ENCODE measurements at places on chromosomes 6 and 20.
A peak's percentile ranks its signal among the peaks of the same experiment; 100 is the strongest.

DNA sequence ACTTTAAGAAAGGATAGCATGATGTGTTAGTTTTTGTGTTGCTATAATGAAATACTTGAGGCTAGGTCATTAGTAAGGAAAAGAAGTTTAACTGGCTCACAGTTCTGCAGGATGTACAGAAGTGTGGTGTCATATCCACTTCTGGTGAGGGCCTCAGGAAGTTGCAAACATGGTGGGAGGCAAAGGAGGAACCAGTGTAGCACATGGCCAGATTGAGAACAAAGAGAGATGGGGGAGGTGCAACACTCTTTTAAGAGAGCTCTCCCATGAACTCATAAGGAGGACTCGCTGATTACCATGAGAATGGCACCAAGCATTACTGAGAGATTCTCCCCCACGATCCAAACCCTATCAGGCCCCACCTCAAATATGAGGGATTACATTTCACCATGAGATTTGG is 265.4 kb downstream of the RIMS1 start:
- DNase-seq: no peak

- no peak for DNase-seq
Measured at GRCh38 chr6:52661551-52661950, 9.4 kb upstream of the TMEM14A start.

DNA sequence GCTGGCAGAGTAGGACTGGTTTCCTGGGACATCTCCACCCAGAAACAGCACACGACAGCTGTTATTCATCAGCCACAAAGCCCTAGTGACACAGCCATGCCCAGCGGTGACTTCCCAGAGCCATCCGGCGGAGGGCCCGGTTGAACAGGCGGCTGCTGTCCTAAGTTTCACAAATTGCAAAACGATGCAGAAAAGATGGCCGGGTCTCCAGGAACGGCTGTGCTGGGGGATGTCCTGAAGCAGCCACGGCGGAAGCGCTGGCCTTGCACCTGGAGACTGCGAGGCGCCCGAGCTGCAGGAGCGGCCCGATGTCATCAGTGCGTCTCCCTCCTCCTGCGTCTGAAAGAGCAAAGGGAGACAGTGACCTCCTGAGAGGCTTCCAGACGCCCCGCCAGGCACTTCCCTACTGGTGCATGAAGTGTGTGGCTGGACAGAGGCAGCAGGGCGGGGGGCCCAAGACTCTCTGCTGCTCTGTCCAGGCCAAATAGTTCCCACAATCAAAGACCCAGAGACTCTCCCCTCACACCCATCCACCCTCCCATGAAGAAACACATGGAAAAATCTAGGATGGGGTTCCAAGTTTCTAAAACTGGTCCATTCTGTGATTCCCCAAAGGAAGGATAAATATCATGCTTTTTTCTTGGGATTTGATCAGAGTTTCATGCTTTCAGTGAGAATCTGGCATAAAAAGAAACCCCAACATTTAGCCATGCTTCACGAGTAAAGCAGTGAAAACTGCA is 44.0 kb downstream of the SSR1 start:
- no peak for DNase-seq

DNA sequence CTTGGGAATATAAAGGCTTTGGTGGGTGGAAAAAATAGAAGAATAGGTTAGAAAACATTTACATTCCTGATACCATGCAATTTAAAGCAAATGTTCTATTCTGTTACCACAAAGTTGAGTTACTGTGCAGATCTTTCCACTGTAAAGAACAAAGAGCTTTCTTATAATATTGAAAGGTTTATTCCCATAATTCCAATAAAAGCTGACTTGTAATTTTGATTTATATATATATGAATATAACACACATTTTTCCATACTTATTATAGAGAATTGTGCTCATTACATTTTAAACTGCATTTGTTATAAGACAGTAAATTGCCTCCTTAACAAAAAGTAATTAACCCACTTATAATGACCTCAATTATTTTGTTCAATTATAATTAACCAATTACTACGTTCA is 135.9 kb downstream of the RNASET2 start:
- no peak for DNase-seq

GRCh38 chr6:106097411-106098231 is 11.5 kb downstream of the PRDM1 start:
- peak; percentile 17 for DNase-seq

DNA sequence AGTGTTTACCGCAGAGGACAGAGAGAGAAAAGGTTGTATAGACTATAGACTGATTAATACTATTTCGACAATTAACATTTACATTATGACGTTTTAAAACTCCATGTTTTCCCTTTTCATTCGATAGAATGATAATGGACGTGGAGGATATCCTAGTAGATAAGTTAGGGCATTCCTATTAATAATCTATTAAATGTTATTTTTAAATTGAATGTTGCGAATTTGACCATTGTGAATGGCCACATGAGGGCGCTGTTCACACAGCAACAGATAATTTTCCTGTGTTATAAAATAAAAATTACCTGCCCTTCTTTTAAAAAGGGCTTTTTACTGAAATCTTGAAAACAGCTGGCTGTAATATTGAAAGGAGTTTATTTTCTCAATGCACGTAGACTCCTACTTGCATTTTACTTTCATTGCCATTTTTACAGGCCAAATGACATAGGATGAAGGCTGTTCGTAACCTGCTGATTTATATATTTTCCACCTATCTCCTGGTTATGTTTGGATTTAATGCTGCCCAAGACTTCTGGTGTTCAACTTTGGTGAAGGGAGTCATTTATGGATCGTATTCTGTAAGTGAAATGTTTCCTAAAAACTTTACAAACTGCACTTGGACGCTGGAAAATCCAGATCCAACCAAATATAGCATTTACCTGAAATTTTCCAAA is 3.3 kb downstream of the ADGRB3 start:
- DNase-seq: no peak

- DNase-seq: no peak
Measured at GRCh38 chr6:7045331-7045730, 62.4 kb upstream of the RREB1 start.

GRCh38 chr20:62739581-62740285 is 31.1 kb downstream of the NTSR1 start:
- peak; percentile 25 for DNase-seq

DNA sequence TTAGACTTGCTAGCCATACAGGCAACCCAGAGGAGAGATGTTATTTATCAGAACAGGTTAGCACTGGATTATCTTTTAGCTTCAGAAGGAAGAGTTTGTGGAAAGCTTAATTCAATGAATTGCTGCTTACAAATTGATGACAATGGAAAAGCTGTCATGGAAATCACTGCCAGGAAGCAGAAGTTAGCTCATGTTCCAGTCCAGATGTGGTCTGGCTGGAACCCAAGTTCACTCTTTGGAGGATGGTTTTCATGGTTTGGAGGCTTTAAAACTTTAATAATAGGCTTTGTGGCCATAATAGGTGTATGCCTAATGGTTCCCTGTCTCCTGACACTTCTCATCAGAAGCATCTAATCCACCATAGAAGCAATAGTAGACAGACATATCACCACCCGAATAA is 699.0 kb downstream of the PHF3 start:
- DNase-seq: no peak

GRCh38 chr6:73666393-73666792 is 12.6 kb upstream of the SLC17A5 start:
- no peak for DNase-seq

GRCh38 chr20:23018432-23018831 is 16.7 kb upstream of the SSTR4 start:
- no peak for DNase-seq

DNA sequence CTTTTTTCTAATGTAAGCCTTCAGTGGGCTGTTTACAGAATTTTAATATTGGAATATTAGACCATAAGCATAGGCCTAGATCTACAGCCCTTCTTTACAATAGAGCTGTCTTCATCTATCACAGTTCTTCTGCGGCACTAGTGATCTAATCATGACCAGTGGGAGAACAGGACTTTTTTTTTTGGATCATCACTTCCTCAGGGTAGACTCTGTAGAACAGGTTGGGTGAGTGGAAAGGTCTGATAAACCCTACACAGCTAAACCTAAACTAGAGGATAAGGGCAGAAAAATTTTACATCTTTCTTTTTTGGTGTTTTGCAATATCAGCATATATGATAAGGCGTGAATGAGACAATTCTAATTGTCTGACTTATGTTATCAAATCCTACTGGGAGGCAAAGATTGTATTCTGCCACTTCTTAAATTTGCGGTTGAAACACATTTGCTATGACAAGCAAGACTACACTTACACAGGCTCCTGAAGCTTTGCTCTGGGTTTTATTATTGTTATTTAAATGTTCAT is 52.2 kb downstream of the GOPC start:
- DNase-seq: no peak

GRCh38 chr20:1897965-1898464 is 2.8 kb downstream of the SIRPA start:
- no peak for DNase-seq

- no peak for DNase-seq
Measured at GRCh38 chr20:59605601-59606364, 1.4 kb downstream of the PHACTR3 start.

- no peak for DNase-seq
Measured at GRCh38 chr6:6806844-6807518, 218.5 kb downstream of the LY86 start.

- no peak for DNase-seq
Measured at GRCh38 chr6:75556240-75556639, 45.4 kb upstream of the SENP6 start.

- no peak for DNase-seq
Measured at GRCh38 chr6:152329638-152330448, 307.3 kb downstream of the SYNE1 start.

- no peak for DNase-seq
Measured at GRCh38 chr6:96302991-96303390, 218.6 kb upstream of the UFL1 start.

DNA sequence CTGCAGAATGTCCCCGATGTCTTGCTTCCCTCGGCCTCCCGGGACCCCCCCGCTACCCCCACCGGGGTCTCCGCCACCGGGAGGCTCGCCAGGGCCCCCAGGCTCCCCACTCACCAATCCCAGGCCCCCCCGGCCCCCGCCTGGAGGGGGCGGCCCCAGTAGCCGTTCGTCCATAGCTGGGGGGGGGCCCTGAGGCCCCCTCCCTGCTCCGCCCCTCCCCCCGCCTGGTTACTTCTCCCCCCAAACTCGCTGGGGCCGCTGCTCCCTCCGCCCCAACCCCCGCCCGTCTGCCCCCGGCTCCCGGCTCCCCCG is 304 bp downstream of the PBX2 start:
- no peak for DNase-seq

GRCh38 chr6:113361014-113361645 is 496.0 kb upstream of the MARCKS start:
- DNase-seq: no peak

- DNase-seq: no peak
Measured at GRCh38 chr6:127794405-127794804, 106.5 kb downstream of the THEMIS start.

DNA sequence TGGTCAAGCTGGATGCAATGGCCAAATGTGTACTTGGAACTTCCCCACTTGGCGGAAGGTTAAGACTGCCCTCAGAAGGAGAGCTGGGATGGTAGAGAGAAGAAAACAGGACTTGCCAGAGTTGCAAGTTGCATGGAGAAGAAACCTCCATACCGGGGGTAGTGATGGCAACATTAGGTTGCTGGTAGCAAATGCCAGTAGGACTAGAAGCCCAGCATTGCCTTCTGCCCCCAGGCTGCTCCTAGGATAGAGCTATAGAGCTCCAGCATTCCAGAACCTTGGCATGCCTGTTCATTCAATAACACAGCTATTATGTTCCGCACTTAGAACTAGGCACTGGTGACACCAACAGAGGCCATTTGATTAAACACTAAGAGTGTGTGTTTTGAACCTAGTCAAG is 26.6 kb downstream of the TFEB start:
- no peak for DNase-seq

DNA sequence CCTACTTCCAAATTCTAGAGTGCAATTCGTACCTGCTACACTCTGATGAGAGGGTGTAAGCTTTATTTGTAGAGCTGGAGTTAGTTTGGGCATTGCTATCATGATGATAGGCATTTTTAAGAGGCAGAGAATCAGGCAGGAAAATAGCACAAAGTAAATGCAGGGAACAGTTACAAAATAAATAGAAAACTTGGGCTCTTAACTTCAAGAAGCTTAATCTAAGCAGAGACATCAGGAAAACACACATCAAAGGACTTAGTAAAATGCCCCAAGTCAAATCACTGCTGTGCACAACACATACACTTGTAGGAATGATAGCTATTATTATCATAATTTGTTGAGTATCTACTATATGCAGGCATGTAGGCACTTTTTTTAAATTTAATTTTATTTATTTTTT is 381.2 kb downstream of the CD83 start:
- DNase-seq: no peak

DNA sequence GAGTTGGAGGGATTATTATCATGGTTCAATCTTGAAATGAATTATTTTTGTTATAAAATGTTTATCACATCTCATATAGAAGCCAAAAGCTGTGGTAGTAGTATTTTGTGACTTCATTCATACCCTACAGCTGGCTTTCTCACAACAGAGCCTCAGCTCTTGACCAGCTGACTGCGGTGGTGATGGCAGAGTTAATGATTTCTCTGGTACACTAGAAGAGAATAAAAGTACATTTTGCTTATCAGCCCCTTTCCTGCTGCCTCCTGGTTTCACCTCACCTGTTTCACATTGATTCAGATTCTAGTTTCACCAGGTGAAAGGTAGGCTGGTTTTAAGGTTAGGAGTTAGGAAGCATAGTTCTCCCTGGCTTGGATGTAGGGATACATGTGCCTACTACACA is 55.7 kb downstream of the AFG1L start:
- DNase-seq: no peak

GRCh38 chr6:7060769-7061516 is 46.8 kb upstream of the RREB1 start:
- no peak for DNase-seq

DNA sequence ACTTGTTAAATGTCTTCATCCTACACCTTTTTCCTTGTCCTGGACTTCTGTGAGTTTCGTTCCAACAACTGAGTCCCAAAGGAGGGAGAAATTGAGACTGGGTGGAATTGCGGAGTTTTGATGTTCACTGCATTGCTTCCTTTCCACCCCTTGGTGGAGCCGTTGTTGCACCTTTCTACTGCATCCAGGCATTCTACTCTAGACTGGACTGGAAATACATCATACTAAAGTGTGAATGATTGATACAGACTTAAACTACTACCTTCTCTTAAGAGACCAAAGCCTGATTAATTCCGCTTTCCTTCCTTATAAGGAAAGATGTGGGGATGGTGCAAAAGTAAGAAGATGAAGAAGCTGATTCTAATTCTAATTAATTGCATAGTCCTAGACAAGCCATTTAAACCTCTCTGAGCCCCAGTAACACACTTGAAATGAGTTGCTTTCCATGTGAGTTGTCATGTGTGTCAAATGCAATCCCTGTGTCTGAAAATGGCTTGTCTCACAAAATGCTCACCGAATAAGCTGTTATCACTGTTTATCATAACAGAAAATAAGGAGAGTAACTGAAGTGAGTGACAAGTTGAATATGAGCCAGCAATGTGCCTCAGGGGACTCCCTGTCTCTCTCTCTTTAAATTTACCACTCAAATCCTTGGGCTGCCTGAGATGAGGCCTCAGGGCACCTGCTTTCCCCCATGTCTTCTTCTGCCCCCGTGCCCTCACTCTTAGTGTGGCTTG is 338.3 kb upstream of the CHD6 start:
- no peak for DNase-seq

All from T-helper 9 cell (primary cell).